Activated T-cell treated with anti-CD3 and anti-CD28 coated beads for 4 hours (primary cell): ENCODE measurements at places on chromosomes 7 and 10.

DNA sequence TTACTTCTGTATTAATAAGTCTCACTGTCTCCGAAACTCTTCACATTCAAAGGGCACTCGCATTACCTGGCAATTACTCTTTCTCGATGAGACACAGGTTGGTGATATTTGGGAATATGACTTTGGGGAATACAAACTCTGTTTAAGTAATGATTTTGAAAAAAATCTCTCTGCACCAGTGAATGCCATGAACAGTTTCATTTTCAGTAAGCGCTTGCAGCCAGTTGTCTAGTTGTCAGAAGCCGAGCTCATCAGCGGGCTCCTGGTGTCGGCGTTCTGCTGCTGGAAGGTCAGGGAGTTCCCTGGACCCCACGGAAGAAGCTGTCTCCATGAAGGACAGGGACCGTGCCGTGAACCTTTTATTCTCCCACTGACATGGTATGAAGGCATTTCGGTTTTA is 57.7 kb downstream of the PTPRE start:
- DNase-seq: no peak

- DNase-seq: no peak
Observed at GRCh38 chr7:32330602-32331001, 159.6 kb downstream of the LSM5 start.

DNA sequence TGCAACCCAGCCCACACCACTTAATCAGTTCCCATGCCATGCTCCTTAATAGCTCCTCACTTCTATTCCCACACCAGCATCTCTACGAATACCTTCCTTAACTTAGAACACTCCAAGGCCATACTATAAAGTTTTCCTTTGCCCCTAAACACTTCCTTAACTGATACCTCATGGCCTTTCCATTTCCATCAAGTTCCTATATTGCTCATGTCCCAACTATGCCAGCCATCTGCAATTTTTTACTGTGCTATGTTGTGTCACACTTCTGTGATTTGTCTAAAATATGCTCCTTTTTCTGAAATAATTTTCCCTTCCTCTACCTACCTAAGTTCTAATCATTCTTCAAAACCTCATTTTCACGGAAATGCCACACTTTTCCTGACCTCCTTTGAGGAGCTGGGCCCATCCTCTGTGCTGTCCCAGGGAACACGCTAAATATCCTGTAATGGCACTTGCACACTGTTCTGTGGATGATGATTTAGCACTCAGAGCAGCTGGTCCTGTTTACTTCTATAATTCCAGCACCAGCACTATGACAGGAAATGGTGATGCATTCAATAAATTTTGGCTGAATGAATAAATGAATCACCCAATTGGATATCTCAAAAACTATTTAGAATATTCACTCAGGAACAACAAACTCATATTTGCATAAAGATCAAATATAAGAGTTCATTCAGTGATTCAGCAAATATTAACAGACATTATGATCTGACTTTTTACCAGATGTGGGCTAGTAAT is 266.5 kb upstream of the HGF start:
- no peak for DNase-seq

DNA sequence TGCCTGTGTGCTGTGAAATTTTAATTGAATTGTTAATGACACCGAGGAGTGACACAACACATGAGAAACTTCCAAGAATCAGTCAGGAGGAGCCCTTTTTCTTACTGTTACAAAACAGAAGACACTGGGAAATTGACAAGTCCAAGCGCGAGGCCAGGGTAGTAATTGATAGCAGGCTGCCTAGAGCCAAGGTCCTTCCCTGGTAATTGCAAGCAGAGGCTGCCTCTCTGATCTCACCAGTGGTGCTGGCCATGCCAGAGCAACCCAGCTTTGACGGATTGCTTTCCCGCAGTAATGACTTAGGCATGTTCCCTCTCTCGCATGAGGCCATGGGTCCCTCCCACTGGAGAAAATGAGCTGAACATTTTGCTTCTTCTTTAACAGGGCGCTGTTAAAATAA is 111.5 kb downstream of the LRMDA start:
- no peak for DNase-seq

GRCh38 chr10:121831777-121832176 is 96.1 kb downstream of the ATE1 start:
- DNase-seq: no peak

GRCh38 chr7:106466867-106467266 is 182.1 kb upstream of the NAMPT start:
- no peak for DNase-seq

DNA sequence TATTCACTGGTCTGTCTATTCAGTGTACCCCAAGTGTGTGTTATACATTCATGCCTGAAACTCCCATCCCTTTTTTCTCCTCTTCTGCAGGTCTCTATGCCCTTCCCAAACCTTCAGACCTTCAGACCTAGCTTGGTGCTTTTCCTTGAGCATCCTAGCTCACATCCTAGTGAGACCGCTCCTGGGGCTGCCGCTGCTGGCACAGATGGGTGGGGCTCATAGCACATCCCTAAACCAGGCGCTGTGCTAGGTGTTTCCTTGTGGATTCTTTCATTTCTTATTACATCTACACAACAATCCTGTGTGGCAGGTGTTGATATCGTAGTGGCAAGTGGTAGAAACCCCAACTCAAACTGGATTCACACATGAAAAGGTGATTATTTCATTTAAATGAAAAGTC is 43.2 kb downstream of the PRR15 start:
- DNase-seq: no peak
